ENCODE measurements at places on chromosomes 6 and 20. TPM values are rescaled to one million over a fixed set of nuclear protein-coding genes. Genes with fewer than 3 reads are reported as not detected.

The TNNC2 gene
- total RNA-seq = not detected

The NFYA gene
- 12.9 TPM for total RNA-seq

The PTCHD4 gene
- not detected for total RNA-seq

The OPN5 gene
- total RNA-seq = not detected

The BANF2 gene
- not detected for total RNA-seq

The CEP43 gene
- 9.2 TPM for total RNA-seq

The GMNN gene
- 55.7 TPM for total RNA-seq

The COL19A1 gene
- not detected for total RNA-seq

The BPIFA1 gene
- not detected for total RNA-seq

The ECT2L gene
- not detected for total RNA-seq

The PAK5 gene
- not detected for total RNA-seq

The TTPAL gene
- 14.5 TPM for total RNA-seq

The SPDEF gene
- 2.7 TPM for total RNA-seq

The LY6G6C gene
- not detected for total RNA-seq

The GTSF1L gene
- total RNA-seq = not detected

The RIMS4 gene
- 1.4 TPM for total RNA-seq

The RSPH9 gene
- 0.13 TPM for total RNA-seq

The NUP153 gene
- total RNA-seq = 32.2 TPM

The HLA-DRA gene
- not detected for total RNA-seq

The CCM2L gene
- total RNA-seq = 0.56 TPM

The ULBP3 gene
- 3.7 TPM for total RNA-seq

The CPXM1 gene
- total RNA-seq = not detected

The PHACTR2 gene
- 4.8 TPM for total RNA-seq

The LY86 gene
- total RNA-seq = not detected

The SLC17A3 gene
- total RNA-seq = 0.93 TPM

The OOEP gene
- not detected for total RNA-seq

The FRS3 gene
- total RNA-seq = 2.5 TPM

The PCMT1 gene
- 84.5 TPM for total RNA-seq

The CST2 gene
- total RNA-seq = 0.53 TPM

The BMP2 gene
- 0.64 TPM for total RNA-seq

The NNAT gene
- not detected for total RNA-seq

The ENPP4 gene
- 0.29 TPM for total RNA-seq

The STX16 gene
- 33.6 TPM for total RNA-seq

The TCF21 gene
- total RNA-seq = 0.09 TPM
